ENCODE measurements at places on chromosomes 5 and 9.

DNA sequence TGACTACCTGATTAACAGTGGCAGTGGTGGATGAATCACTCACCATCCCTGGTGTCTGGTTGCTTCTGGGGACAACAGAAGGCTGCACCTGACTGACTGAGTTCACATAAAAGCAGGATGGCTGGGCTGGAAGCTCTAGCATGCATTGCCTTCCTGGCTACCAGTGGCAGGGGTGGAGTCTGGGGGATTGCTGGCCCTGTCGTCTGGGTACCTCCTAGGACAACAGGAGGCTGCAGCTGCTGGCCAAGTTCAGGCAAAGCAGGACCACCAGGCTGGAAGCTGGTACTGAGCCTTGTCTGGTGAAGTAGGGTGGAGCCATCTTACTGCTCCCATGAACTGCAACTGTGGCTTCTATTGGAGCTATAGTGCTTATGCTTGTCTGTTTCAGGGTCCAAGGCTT lies 480.8 kb upstream of the CTNND2 start:
- H3K27ac ChIP-seq = no peak overlapping the region
- DNase-seq = no peak
- no peaks in the 10 kb centered on the region for H3K36me3 ChIP-seq
- H3K27me3 ChIP-seq = no peaks in the 10 kb centered on the region
- H3K4me3 ChIP-seq = no peak overlapping the region

DNA sequence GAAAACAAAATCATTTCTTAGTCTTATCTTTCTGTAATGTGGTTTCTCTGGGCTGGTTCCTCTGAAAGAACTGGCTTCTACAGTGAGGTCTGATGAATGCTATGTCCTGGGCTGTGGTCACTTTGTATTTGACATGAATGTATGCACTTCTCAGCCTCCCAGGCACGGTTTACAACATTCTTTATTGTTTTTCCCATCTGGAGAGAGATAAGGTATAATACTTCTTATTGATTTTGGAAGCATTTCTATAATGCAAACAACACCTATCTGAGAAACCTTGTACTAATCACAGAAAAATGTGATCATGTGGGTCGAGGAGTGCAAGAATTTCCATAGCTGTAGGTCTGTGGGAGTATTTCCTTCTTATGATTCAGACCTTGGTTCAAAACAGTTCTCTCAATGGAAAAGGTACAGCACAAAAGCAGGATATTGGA lies 46.9 kb downstream of the ACTBL2 start:
- DNase-seq = peak; percentile 100
- H3K4me1 ChIP-seq = peaks cover 8% of the 10 kb centered on the region
- no peaks in the 10 kb centered on the region for H3K27me3 ChIP-seq
- H3K4me3 ChIP-seq = no peak overlapping the region
- H3K27ac ChIP-seq = no peak overlapping the region

- no peak overlapping the region for H3K4me3 ChIP-seq
- H3K27me3 ChIP-seq = no peaks in the 10 kb centered on the region
- H3K27ac ChIP-seq = no peak overlapping the region
- no peaks in the 10 kb centered on the region for H3K4me1 ChIP-seq
- no peaks in the 10 kb centered on the region for H3K36me3 ChIP-seq
Observed at GRCh38 chr9:100700689-100701318, 122.9 kb downstream of the CAVIN4 start.

- no peaks in the 10 kb centered on the region for H3K36me3 ChIP-seq
- DNase-seq = no peak
- no peak overlapping the region for H3K4me3 ChIP-seq
- H3K27me3 ChIP-seq = no peaks in the 10 kb centered on the region
Observed at GRCh38 chr5:174523311-174524071, 200.9 kb upstream of the MSX2 start.

DNA sequence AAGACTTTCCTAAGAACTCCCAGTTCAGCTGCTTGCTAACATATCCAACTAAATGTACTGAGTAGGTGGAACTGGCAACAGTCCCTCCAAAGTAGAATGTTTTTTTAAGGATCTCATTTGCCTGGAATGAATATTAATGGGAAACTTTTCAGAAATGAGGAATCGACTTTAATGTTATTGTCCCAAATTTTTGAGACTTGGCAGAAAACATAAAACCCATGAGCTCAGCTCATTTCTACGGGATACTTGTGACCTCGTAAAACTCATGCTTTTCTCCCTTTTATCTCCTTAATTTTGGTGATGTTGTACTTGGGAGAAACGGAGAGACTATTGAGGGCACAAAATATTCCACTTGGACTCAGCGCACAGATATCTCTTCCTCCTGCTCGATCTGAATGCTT lies 296.8 kb downstream of the EBF1 start:
- no peaks in the 10 kb centered on the region for H3K36me3 ChIP-seq
- H3K4me3 ChIP-seq = no peak overlapping the region
- no peaks in the 10 kb centered on the region for H3K4me1 ChIP-seq

DNA sequence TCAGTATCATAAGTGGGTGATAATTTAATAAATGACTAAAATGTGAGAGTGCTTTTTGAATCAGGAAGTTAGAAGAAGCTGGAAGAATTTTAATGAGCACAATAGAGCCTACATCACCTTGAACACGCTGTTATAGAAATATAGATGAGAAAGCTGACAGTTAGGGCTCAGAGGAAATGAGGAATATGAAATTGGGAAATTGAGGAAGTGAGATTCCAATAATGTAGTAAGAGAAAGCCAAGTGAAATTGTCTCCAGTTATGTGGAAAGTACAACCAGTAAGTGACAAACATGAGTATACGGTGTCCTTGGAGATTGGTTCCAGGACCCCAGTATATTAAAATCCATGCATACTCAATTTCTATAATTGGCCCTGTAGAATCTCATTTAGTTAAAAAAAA lies 235.9 kb upstream of the FAM174A start:
- no peaks in the 10 kb centered on the region for H3K4me1 ChIP-seq
- H3K36me3 ChIP-seq = no peaks in the 10 kb centered on the region
- H3K27me3 ChIP-seq = no peaks in the 10 kb centered on the region
- H3K27ac ChIP-seq = no peak overlapping the region
- no peak overlapping the region for H3K4me3 ChIP-seq
- no peak for DNase-seq

DNA sequence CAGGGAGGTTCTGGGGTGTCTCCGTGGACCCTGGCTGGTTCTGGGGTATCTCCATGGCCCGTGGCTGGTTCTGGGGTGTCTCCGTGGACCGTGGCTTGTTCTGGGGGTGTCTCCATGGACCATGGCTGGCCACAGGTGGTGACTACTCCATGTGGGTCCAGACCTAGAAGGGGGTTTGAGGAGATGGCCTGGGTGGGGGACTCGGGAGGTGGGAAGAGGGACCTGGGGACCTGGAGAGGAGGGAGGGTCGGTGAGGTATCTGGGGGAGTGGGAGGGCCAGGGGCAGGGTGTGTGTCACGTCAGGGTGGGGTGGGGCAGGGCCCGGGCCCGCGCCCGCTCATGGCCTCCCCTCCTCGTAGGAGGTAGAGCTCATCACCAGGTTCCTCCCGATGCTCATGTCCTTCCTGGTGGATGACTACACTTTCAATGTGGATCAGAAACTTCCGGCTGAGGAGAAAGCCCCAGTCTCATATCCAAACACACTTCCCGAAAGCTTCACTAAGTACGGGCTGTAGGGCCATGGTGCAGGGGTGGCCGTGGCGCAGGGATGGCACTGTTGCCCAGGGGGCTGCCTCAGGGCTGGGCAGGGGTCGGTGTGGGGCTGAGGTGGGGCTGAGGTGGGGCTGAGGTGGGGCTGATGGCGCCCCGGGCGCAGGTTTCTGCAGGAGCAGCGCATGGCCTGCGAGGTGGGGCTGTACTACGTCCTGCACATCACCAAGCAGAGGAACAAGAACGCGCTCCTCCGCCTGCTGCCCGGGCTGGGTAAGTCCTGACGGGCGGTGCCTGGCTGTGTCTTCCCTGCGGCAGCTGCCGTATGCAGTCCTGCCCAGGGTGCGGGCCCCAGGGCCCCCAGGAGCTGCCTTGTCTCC lies 10.7 kb upstream of the TOR4A start:
- no peaks in the 10 kb centered on the region for H3K27me3 ChIP-seq
- peaks cover 11% of the 10 kb centered on the region for H3K4me1 ChIP-seq
- H3K36me3 ChIP-seq = peaks cover 36% of the 10 kb centered on the region
- no peak for DNase-seq

DNA sequence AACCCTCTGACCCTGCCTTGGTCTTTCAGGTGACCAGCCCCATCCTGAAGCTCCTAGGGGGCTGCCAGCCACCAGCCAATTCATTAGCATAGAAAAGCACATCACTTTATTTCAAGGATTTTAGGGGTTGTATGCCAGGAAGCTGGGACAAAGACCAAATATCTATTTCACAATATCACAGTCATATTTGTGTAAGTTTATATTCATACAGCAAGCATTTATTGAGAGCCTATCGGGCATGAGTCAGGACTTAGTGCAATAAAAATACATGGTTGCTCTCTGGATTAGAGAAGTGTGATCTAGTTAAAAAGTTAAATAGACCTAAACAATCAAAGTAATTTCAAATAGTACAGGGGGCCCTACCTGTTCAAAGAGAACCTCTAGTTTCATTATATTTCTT lies 113.8 kb downstream of the ERCC6L2 start:
- H3K27me3 ChIP-seq = no peaks in the 10 kb centered on the region
- H3K27ac ChIP-seq = no peak overlapping the region
- H3K4me1 ChIP-seq = no peaks in the 10 kb centered on the region

DNA sequence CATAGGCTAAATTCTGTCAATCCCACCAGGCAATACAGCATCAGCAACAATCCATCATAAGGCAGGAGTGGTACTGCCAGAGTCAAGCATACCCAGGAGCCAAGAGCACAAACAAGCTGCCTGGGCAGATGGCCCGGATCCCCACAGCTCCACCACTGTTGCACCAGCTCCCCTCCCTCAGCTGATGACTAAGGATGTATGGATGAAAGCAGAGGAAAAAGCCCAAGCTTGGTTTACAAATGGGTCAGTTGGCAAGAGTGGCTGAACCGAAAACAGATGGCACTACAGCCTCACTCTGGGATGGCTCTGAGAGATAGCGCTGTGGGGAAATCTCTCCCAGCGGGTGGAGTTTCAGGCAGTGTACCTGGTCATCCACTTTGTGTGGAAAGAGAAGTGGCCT lies 29.4 kb downstream of the DROSHA start:
- H3K27me3 ChIP-seq = no peaks in the 10 kb centered on the region
- peaks cover 18% of the 10 kb centered on the region for H3K36me3 ChIP-seq
- DNase-seq = peak; percentile 11
- no peak overlapping the region for H3K4me3 ChIP-seq
- no peak overlapping the region for H3K27ac ChIP-seq

GRCh38 chr9:78031893-78032729 lies 500 bp upstream of the GNAQ start:
- peaks cover 3% of the 10 kb centered on the region for H3K4me1 ChIP-seq
- H3K27ac ChIP-seq = peak overlapping the region; percentile 82
- DNase-seq = peak; percentile 95
- no peaks in the 10 kb centered on the region for H3K27me3 ChIP-seq

GRCh38 chr5:79728396-79728795 lies 38.8 kb downstream of the CMYA5 start:
- H3K4me1 ChIP-seq = no peaks in the 10 kb centered on the region
- no peak for DNase-seq
- peaks cover 7% of the 10 kb centered on the region for H3K27me3 ChIP-seq
- H3K36me3 ChIP-seq = no peaks in the 10 kb centered on the region
- no peak overlapping the region for H3K4me3 ChIP-seq

GRCh38 chr5:149279661-149280060 lies 8.0 kb downstream of the AFAP1L1 start:
- no peaks in the 10 kb centered on the region for H3K27me3 ChIP-seq
- peaks cover 10% of the 10 kb centered on the region for H3K4me1 ChIP-seq
- H3K36me3 ChIP-seq = no peaks in the 10 kb centered on the region
- H3K27ac ChIP-seq = no peak overlapping the region

DNA sequence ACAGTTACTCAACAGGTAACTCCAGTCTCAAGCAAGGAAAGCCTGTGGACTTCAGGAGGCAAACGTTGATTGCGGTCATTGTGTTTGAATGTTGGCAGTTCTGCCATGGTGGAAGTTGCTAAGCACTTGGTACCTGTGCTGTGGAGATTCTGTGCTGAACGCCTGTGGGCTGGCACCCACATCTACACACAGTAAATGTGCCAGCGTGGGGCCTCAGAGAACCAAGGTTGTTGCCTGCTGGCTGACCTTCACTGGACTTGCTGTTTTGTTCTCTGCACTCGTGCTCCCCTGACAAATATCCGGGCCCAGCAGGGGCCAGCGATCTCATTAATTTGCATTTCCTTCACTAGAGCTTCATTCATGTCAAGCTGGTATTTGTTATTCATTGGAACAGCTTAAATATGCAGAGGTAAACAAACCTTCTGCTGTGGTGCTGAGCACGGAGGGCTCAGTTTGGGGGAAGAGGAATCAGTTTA lies 141.8 kb downstream of the PRKACG start:
- no peaks in the 10 kb centered on the region for H3K27me3 ChIP-seq
- H3K27ac ChIP-seq = no peak overlapping the region
- no peaks in the 10 kb centered on the region for H3K4me1 ChIP-seq
- no peaks in the 10 kb centered on the region for H3K36me3 ChIP-seq
- H3K4me3 ChIP-seq = no peak overlapping the region

DNA sequence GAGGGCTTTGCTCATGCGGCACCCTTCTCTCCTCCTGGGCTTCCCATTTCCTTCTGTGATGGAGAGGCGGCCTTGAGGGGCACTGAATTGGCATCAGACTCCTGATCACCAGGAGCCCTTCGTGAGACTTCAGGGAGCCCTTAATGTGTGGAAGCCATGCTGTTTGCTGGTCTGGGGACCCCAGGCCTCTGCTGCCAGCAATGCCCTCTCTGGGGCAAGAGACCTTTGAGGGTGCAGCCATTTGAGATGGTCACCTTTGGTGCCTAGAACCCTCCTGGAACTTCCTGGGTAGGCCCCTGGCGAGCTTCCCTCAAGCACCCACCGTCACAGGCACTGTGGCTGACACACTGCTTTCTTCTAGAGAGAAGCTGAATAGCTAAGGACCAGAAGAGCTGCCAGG lies 338.7 kb upstream of the IRX4 start:
- no peak overlapping the region for H3K4me3 ChIP-seq
- H3K4me1 ChIP-seq = no peaks in the 10 kb centered on the region
- H3K36me3 ChIP-seq = no peaks in the 10 kb centered on the region
- no peak overlapping the region for H3K27ac ChIP-seq

- H3K27ac ChIP-seq = no peak overlapping the region
- H3K4me3 ChIP-seq = no peak overlapping the region
- no peak for DNase-seq
- no peaks in the 10 kb centered on the region for H3K36me3 ChIP-seq
Observed at GRCh38 chr9:101592788-101593187, 2.0 kb downstream of the PPP3R2 start.

- H3K27ac ChIP-seq = no peak overlapping the region
- DNase-seq = no peak
- H3K27me3 ChIP-seq = no peaks in the 10 kb centered on the region
- no peak overlapping the region for H3K4me3 ChIP-seq
Observed at GRCh38 chr9:101158361-101158760, 129.8 kb downstream of the PLPPR1 start.

Measured in fibroblast of lung (primary cell).